ENCODE measurements at places on chromosomes 3 and 15.

GRCh38 chr3:177743173-177743890 is 546.0 kb upstream of the TBL1XR1 start:
- no peak for DNase-seq

GRCh38 chr3:68880632-68881031 is 51.7 kb downstream of the TAFA4 start:
- DNase-seq, result no peak

DNA sequence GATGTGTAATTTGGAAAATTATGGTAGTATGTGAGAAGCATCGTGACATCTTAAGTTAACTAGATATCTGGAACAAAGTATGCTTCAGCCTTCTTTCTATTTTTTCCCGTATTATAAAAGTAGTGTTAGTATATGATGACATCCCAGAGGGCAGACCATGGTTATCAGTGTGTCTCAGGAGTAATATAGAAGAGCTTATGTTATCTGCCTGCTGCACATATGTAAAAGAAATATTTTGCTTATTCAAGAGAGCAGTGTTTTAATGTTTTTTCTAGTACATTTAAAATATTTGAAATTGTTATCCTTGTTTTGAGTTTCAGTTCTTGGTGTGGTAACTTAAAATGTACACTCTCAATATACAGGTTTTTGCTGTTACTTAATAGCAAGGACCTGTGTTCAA is 24.1 kb downstream of the PLCL2 start:
- no peak for DNase-seq

- DNase-seq, result peak; percentile 67
Observed at GRCh38 chr3:131995891-131996290, 38.9 kb downstream of the CPNE4 start.

DNA sequence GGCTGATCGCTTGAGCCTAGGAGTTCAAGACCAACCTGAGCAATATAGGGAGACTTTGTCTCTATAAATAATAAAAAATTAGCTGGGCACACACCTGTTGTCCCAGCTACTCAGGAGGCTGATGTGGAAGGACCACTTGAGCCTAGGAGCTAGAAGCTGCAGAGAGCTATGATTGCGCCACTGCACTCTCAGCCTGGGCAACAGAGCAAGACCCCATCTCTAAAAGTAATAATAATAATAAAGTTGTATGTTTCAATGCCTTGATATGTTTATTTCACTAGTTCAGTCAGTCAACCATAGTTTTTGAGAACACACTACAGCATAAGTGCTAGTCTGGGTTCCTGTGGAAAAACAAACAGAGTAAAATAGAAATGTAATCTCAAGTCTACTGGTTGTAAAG is 36.5 kb downstream of the IGF2BP2 start:
- DNase-seq, result no peak

DNA sequence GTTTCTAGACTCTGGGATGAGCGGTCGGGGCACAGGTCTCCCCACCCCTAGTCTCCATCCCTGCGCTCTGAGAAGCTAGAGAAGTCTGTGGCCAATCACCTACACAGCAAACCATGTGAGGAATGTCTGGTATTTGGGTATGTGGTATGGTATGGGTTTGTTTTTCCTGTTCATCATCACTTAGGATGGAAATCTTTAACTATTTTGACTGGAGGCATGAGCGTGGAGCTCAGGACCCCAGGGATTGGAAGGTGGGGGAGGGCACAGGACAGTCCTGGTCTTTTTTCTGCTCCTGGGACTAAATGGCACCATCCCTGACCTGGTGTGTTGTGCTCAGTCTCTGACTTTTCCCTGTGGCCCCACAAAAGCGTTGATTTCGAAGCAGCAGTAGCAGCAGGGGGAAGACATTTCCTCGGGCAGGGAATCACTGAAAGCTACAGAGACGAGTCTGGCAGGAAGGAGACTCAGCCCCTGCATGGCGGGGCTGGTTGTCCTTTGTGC is 191.7 kb upstream of the TPM1 start:
- peak; percentile 57 for DNase-seq

DNA sequence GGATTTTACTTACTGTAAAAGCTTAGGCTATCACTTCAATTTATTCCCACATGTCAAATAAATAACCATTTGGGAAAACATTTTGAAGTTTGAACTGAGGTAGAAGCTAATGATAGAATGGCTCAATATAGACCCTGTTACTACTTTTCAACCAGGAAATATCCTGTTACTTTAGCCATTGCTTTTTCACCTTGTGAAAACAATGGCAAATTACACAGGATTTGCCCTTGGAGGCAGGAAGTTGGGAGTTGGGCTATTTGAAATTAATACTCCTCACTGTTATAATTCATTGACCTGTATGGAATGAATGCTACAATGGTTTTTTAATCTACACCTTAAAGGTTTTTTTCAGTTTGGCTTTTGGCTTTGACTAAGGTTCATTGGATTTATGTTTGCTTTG is 98.1 kb upstream of the UBE2E2 start:
- DNase-seq, result no peak

DNA sequence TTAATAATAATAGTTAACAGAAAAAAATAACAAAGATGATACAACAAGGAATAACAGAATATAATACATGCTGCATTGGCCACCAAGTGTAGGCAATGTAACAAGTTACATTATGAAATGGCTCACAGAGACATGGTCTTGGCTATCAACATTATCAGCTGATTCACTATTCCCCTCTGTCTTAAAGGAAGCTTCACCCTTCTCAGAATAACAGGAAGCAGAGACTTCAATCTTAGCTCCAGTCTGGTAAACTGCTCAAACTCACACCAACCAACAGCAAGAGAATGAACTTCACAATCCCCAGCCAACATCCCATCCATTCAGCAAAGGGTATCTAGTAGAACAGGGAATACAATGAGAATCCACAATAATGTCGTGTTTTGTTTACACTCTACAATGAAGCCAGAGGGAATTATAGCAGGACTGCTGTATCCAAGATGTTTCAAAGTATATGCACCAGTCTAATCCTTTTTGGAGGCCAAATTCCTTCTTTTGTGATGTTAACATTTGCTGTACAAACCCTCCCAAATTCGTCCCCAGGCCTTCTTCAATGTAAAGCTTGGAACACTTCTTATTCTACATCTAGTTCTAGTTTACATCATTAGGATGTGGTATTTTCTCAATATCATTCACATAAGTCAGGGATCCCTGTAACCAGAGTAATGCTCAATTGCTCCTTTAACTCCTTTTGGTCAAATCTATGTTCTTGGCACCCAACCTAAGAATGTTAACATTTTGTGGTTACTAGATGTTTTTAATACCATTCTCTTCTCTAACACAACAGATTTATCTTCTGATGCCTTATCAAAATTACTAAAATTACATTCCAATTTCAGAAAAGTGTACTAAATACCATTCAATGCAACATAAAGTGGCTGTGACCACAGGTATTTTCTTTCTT is 52.4 kb upstream of the CMSS1 start:
- peak; percentile 41 for DNase-seq

All from foreskin fibroblast (primary cell).